ENCODE measurements at places on chromosomes 2 and 18.

GRCh38 chr2:124248386-124248785 lies 223.3 kb downstream of the CNTNAP5 start:
- no peak for DNase-seq

DNA sequence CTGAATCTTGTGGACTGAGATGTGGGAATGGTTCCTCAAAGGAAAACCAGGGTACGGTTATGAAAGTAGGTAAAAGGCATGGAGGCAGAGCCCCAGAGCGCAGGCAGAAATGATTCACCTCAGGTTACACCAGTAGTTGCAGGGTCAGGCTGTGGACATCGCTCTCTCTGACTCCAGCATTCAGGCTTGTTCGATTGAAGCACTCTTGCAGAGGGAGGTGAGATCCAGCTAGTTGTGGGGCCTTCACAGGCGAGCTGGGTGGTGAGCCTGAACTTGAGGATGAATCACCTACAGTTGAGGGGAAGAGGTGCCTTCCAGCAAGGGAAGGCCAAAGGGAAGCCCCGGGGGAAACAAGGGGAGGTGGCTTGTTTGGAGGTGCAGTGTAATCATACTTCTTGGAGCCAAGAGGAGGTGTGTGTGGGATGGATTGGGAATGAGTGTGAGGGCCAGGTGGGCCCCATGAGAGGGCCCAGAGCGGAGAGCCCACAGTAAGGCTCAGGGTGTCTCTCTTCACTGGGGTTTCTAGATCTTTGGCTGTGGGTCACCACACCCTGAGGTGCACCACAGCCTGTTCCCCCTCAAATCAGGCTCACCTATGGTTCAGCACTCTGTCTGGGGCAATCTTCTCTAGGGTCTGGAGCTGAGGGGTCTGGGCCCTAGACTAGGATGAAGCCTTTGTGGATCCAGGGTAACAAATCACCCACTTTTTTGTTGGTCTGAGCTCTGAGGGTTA lies 48.5 kb upstream of the MCFD2 start:
- DNase-seq = no peak

DNA sequence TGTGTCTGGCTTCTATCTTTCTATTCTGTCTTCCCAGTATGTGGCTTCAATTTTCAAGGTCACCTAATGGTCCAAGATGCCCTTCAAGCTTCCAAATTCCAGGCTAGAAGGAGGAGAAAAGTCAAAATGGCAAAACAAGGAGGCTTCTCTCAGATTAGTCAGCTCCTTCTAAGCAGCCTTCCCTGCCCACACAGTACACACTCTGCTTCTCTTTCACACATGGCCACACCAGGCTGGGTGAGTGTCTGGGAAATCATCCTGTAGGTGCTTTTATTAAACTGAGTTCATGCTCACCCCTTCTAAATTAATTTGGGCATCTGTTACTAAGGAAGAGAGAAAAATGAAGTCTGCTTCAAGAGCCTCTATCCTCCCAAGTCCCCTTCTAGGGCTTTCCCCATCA lies 277.2 kb upstream of the MGAT5 start:
- no peak for DNase-seq

DNA sequence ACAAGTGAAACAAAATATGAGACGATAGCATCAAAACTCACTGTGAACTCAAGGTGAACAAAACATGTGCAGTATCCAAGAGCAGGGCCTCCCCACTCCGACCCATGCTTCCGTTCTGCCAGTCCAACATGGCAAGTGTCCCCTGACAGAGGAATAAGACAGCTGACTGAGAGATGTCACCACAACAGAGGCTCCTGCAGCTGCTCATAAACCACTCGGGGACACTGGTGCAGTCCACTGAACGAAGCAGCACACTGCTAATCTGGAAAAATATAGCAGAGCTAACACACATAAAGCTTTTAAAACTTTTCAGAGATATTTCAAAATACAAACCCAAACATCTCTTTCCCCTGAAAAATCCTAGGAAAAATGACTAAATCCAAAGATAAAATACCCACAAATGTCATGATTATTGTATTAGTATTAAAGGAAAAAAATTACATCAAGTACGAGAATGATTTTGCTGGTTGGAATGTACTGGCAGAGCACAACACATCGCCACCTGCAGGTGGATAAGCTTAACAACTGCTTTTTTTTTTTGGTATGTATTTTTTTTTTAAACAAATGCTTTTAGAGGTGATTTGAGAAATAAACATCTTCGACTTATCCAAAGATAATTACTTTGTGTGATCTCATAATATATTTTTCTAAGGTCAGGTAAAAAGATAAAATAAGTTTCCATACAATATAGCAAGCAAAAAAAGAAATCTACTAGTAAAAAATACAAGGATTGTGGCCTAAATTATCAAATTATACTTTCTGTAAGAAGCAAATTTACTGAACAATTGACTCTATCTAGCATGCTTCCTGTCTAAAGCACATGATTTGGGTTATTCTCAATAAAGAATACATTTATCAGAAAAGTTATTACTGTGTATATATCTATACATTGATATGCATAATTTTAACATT lies 18.6 kb downstream of the THADA start:
- DNase-seq = no peak

DNA sequence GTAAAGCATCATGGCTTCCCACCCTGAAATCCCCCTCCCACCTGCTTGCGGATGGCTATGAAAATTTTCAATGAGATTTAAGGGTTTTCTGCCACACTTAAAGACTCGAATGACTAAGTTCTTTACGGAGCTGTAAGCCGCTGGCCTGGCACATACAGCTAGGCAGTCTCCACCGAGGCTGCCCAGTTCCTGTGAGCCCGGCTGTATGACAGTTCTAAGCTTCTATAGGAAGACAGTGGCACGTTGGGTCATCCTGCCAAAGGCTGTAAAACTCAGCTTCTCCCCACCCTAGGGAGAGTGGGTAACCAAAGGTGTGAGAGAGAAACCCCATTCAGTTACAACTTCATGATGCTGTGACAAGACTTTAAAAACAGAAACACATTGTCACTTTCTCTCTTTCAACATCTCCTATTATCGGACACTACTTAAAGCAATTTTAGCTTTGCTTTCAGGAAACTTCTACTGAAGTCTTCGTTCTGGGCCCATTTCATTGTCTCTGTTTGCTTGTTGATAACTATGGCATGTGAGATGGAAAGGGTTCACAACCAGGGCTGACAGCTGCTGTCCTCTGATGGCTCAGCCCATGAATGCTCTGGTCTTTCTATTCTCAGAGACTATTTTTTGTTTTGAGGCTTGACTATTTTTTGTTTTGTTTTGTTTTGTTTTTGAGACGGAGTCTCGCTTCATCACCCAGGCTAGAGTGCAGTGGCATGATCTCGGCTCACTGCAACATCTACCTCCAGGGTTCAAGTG lies 7.1 kb downstream of the CASP8 start:
- DNase-seq = no peak

GRCh38 chr18:62289047-62289446 lies 36.1 kb upstream of the TNFRSF11A start:
- no peak for DNase-seq

DNA sequence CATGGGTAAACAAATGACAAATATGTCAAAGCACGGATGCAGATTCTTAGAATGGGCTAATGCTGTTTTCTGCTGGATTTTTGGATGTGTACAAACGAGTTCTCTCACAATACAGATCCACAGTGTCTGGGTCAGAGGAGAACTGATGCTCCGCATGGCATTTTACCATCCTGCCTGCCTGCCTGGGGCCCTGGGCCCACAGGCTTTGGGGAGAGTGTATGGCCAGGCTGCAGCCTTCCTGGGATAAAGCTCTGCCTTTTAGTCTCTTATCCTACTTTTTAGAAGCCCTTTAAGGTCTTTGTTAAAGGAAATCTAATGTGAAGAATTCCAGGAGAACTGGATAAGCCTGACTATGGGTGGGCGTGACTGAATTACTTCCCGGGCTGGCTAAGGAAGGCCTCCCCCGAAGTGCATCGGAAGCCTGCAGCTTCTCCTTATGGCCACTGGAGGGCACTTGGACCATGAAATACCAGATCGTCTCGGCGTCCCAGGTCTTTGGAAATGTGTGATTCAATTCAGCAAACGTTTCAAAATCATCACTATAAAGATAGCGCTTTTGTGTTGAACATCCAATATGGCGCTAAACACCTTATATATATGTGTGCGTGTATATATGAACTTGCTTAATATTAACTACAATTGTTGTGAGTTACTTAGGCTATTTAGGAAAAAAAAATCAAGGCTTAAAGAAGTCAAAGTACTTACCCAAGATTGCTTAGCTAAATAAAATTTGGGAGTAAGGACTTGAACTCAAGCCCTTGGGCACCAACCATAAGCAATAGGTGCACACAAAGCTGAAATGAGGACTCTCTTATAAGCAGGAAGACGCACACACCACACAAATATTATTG lies 15.2 kb upstream of the DNPEP start:
- DNase-seq = peak; percentile 30

GRCh38 chr2:643761-644160 lies 33.4 kb downstream of the TMEM18 start:
- no peak for DNase-seq

GRCh38 chr18:21047126-21047525 lies 64.5 kb downstream of the ROCK1 start:
- DNase-seq = no peak

GRCh38 chr2:67457699-67458098 lies 60.6 kb downstream of the ETAA1 start:
- no peak for DNase-seq

GRCh38 chr18:75462178-75462832 lies 34.8 kb upstream of the SMIM21 start:
- DNase-seq = no peak

DNA sequence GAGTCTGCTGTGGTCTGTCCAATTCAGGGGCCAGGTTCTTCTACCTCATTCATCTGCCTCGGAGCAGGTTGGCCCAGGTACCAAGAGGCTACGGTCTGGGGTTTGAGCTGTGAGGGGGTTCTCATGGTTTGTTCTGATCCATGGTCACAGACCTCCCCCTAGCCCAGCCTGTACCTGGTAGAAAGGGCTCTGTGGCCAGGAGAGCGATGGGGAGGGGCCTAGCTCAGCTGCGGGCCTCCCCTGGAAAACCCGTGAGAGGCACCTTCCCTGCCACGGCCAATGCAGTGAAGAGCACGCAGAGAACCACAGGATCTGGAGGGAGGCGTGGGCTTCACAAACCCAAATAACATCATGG lies 19.6 kb upstream of the ALLC start:
- no peak for DNase-seq

- DNase-seq = no peak
Observed at GRCh38 chr2:164717000-164717803, 95.9 kb upstream of the GRB14 start.

- no peak for DNase-seq
Observed at GRCh38 chr2:184006998-184007397, 591.3 kb upstream of the ZNF804A start.

GRCh38 chr18:56307354-56308170 lies 330.8 kb downstream of the TXNL1 start:
- DNase-seq = no peak

- DNase-seq = no peak
Observed at GRCh38 chr2:105039559-105039958, 1.7 kb downstream of the MRPS9 start.

- DNase-seq = no peak
Observed at GRCh38 chr2:6977113-6977741, 60.0 kb downstream of the RNF144A start.

DNA sequence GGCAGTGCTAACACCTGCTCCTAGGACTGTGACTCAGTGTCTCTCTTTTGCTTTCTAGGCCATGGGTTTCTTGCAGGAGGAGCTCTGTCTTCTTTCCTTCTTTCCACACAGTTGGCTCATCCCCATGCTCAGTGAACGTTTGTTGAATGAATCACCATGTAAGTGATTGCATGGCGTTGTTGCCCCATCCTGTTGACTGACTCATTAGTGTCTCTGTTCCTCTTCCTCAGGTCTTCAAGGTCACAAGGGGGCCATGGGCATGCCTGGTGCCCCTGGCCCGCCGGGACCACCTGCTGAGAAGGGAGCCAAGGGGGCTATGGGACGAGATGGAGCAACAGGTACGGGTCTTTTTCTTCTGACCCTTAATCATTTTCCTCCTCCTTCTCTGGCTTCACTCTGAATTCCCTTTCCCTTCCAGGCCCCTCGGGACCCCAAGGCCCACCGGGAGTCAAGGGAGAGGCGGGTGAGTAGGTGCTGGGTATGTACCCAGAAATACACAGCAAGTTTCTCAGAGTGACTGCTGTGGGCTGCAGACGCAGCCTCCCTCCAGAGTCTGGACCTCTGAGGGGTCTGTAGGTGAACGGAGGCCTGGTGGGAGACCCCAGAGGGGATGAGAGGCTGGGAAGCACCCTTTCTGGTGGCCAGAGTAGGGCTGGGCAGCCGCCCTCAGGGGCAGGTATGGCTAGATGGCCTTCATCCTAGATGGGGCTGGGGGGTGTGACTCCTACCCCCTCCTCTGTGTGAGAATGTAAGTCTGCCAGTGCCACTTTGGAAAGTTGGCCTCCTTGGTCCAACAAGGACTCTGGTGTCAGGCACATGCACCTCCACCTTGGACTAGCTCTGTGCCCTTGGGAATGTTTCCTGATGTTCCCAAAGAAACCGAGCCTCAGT lies 32.4 kb downstream of the MARCO start:
- no peak for DNase-seq

DNA sequence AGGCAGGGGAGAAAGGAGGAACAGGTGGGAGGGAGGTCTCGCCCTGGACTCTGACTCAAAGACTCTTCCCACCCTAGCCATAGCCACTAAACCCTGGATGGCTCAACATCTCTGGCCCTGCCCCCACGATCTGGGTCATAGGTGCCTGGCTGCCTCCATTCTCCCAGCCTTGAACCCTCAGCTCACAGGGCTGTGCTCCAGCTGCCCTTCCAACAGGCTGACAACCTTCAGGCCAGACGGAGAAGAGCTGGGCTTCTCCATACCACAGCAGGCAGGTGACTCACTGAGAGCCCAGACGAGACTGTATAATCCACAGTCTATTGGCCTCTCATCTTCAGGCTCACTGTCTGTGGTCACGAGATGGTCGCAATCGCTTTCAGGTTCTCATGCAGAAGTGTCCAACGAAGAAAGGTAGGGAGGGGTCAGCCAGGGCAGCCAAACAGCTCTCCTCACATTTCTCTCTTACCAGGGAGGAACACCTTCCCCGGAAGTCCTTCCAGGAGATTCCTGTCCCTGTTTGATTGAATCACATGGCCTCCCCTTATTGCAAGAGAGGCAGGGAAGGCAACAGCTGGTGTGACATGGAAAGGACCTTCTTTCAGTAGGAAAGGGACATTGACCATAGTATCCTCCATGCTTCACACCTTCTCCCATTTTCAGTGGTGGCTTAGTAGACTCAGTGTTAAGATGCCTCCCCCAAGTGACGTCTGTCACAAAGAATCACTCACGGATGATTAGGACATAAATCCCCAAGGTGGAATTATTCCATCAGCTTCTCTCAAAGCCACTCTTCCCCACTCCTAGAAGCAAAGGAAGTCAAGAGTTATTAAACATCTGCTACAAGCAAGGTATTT lies 100.1 kb downstream of the MRO start:
- no peak for DNase-seq
